ENCODE measurements at places on chromosomes 6 and 20. TPM values are rescaled to one million over a fixed set of nuclear protein-coding genes. Genes with fewer than 3 reads are reported as not detected.

Gene MEP1A
- total RNA-seq = not detected

Gene LPA
- not detected for total RNA-seq

Gene TUBB2B
- total RNA-seq = 0.35 TPM

Gene ADGRB3
- total RNA-seq = not detected

Gene FIG4
- 21.0 TPM for total RNA-seq

Gene SLC35D3
- total RNA-seq = not detected

Gene BNIP5
- total RNA-seq = not detected

Gene OR2H2
- not detected for total RNA-seq

DNA sequence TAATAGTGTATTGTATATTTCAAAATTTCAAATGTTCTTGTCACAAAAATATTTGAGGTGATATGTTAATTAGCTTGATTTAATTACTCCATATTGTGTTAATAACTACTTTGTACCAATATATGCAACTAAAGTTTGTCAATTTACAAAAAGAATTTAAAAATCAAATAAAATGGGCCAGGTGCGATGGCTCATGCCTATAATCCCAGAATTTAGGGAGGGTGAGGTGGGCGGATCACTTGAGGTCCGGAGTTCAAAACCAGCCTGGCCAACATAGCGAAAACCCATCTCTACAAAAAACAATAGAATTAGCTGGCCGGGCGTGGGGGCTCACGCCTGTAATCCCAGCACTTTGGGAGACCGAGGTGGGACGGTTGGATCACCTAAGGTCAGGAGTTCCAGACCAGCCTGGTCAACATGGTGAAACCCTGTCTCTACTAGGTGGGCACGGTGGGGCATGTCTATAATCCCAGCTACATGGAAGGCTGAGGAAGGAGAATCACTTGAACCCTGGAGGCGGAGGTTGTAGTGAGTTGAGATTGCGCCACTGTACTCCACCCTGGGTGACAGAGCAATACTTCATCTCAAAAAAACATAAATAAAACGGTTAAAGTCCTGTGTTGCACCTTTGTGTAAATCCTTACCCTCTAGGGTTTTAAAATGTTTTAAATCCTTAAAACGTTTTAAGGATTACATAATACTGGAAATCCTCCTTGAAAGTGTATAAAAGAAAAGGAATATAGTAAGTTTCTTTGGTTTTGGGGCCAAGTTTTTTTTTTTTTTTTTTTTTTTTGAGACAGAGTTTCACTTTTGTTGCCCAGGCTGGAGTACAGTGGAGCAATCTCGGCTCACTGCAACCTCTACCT is 4.0 kb downstream of the HSPA1B start:
- no peak for DNase-seq

- no peak for DNase-seq
Observed at GRCh38 chr6:130105996-130106704, 87.8 kb downstream of the L3MBTL3 start.

DNA sequence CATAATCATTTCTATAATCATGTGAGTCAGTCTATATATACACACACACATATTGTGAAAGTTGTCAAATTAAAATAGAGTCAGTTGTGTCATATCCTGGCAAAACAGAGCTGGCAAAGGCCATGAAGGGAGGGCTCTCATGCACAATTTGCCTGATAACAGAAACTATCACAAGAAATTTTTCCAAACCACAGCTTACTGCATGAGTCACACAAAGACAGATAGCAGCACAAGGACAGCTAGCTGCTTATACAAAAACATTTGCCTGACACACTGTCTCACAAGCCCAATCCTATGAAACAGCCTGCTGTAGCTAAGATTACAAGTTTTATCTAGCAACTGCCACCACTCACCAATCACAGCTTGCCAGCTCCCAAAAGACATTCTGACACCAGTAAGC is 848.5 kb upstream of the MAN1A1 start:
- no peak for DNase-seq

DNA sequence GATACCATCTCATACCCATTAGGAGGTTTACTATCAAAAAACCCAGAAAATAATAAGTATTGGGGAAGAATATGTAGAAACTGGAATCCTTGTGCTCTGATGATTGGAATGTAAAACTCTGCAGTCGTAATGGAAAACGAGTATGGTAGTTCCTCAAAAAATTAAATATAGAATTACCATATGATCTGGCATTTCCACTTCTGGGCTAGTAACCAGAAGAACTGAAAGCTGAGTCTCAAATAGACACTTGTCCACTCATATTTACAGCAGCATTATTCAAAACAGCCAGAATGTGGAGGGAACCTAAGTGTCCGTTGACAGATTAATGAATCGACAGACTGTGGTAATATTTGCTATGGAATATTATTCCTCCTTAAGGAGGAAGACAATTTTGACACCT is 44.3 kb downstream of the FOXC1 start:
- DNase-seq = no peak

GRCh38 chr6:5565971-5566370 is 304.7 kb downstream of the FARS2 start:
- DNase-seq = no peak

DNA sequence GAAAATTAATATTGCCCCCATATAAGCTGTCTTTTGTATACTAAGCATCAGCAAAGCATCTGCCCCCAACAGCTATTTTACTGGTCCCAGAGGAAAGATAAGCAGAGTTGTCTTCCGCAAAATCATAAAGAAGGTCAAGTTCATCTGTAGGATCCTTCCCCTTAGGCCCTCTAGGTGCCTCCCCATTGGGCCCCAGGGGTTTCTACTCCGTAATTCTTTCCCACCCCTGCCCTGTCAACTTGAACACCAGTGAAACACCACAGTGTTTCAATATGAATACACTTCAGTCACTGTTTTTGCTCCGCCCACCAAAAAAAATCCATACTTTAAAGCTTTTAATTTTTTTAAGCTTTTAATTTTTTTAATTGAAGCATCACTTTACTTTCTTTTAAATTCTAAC is 159.2 kb downstream of the ATXN1 start:
- peak; percentile 80 for DNase-seq

DNA sequence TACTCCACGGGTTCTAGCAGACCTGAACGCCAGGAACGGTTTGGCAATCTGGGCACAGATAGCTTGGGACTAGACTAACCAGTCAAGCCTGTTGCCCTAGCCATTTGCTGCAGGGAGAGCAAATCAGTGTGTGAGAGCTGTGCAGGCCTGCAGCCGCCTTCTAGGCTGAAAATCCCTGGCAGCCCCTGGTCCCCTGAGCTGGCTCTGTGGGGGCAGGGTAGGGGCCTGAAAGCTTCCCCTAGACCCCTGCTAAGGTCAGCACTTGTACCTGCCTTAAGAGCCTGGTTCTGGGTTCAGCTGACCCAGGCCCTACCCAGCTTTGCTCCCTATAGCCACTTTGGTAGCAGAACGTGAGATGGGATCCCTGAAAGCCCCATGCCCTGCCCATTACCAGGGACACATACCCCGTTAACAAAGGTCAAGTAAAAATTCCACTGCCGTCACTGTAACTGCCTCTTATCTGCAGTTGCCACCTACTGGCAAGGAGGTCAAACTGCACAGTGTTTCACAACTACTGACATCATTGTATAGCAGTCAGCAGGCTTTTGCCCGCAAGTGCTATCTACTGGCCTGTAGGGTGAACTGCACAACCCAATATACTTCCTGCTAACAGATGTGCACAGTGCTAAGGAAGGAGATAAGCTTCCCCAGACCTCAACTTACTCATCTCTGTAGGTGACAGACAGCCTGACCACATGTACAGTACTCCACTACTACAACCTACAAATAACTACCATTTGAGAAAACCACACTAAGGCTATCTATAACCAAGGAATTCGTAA is 95.1 kb upstream of the OLIG3 start:
- peak; percentile 66 for DNase-seq

DNA sequence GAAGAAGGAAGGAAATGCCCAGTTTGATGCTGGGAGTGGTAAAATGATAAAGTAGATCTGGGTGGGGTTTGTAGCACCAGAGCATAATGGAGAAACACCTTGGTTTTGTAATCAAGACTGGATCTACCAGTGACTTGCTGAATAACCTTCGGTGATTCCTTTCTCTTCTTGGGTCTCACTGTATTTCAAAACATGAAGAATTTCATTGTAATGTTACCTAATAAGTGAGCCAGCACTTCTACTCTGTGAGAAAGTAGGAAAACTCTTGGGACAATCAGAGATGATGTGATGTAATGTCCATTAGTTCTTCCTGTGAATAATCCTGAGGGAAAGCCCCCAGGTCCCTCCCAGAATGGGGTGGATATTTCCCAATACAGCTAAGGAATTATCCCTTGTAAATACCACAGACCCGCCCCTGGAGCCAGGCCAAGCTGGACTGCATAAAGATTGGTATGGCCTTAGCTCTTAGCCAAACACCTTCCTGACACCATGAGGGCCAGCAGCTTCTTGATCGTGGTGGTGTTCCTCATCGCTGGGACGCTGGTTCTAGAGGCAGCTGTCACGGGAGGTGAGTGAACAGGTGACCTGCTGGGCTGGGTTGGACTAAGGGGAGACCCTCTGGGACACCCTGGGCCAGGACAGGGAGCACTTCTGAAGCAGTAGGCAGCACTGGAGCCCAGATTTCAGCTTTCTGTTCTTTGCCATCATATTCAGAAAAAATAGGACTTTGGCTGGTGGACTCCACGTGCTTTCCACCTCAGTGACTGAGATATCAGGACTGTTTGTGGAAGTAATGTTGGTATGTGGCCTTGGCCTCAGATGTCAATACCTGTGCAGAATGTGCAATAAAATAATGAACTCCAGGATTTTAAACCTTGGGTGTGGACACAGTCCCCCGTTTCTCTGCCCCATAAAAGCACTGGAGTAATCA is at the start of gene PI3:
Gene PI3 (plus strand): TSS at position 469 of the 931 bp plus-strand sequence. CDS start 21 bp downstream, at position 490.
- DNase-seq = no peak

- no peak for DNase-seq
Observed at GRCh38 chr6:164532198-164533044, 777.0 kb downstream of the C6orf118 start.

GRCh38 chr20:57460781-57461465 is 64.0 kb downstream of the CTCFL start:
- DNase-seq = no peak

DNA sequence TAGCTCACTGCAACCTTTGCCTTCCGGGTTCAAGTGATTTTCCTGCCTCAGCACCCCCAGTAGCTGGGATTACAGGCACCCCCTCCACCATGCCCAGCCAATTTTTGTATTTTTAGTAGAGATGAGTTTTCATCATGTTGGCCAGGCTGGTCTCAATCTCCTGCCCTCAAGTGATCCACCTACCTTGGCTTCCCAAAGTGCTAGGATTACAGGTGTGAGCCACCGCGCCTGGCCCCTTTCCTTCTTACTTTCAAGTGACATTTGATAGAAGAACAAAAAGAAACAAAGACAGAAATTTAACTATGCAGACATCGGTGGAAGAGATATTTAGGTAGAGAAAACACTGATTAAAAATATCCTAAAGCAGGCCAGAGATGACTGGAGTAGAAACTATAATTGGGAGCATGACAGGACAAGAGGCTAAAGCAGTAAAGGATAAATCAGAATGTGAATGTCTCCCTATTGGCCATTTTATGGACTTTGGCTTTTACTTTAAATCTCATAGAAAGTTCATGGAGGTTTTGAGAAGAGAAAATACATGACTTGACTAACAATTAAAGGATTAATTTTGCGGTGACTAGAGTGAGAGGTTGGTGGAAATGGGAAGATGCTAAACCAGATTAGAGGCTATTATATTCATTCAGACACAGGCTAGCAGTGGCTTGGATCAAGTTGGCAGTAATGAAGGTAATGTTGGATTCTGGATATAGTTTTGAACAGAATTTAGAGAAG is 2.2 kb upstream of the EYS start:
- DNase-seq = no peak

- DNase-seq = no peak
Observed at GRCh38 chr20:20318365-20319161, 49.3 kb upstream of the INSM1 start.

DNA sequence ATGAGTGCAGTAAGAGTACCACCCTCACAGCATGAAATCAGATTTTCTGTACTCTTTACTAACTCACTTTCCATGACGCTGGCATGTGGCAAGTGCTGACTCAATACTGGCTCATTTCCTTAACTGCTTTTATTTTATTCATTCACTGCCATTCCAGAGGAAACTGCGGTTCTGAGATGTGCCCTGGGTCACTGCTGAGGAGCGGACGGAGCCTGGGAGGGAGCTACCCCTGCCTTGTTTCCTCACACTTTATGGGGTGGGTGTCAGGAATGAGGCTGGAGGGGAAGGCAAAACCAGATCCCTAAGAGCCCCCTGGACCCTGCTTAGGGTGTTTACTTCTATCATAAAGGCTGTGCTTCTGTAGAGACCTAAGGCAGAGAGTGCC is 14.4 kb downstream of the NT5E start:
- peak; percentile 43 for DNase-seq

DNA sequence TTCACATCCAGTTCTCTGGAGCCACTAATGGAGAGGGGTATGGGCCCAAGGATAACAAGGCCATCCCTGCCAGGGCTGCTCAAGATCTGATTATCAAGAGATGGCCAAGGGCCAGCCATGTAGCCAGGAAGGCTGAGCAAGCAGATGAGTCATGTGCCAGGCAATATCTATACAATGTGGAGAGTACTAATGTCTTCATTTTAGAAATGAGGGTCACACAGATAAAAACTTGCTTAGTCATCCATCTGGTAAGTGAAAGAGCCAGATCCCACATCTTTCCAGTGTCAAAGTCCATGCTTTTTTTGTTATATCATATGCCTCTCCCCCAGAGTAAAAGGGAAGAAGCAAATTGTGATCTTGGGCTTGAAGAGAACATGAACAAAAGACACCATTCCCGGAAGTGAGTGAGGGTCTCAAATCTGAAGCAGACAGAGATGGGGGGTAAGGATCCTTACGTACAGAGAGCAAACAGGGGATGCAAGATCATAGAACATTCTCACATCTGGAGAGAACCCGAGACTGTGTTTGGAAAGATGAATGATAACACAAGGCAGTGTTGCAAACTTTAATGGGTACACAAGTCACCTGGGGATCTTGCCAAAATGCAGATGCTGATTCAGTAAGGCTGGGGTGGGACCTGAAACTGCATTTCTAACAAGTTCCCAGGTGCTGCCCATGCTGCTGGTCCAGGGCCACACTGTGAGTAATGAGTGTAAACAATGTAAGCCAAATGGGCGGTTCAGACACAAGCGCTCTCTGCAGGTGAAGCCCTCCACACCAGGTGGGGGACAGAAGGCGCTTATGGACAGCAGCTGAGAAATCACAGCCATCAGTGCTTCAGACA is 20.0 kb upstream of the GSTA3 start:
- DNase-seq = no peak

- DNase-seq = no peak
Observed at GRCh38 chr6:55726144-55726543, 147.2 kb upstream of the HMGCLL1 start.

GRCh38 chr20:910870-911770 is 5.0 kb downstream of the ANGPT4 start:
- DNase-seq = no peak

GRCh38 chr6:89353118-89353556 is 615 bp upstream of the UBE2J1 start:
- peak; percentile 29 for DNase-seq
